ENCODE measurements at places on chromosomes 6 and 20.

DNA sequence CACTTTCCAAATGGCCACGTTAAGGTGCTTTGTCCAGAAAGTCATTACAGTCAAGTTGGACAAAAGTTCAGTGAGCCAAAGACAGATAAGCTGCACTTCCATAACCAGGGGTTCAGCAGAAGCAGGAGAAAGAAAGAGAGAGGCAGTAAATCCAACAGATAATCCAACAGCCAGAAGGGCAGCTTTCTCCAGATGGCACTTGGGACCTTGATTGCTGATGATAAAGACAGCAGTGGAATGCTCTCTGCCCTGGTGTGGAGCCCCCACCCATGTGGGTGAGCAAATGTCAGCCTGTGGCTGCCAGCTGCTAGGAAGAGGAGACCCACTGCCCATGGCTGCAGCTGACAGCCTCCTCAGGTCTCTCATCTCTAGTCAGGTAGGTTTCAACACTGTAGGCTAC lies 18.7 kb upstream of the NRSN1 start:
- no peak for DNase-seq

- DNase-seq: no peak
These were observed 4.1 kb downstream of the PRR18 start for GRCh38 chr6:166304106-166304505.

- no peak for DNase-seq
These were observed 2.0 kb upstream of the STMN3 start for GRCh38 chr20:63655249-63655648.

- no peak for DNase-seq
These were observed 70.3 kb upstream of the DSP start for GRCh38 chr6:7471171-7471570.

- DNase-seq: no peak
These were observed 17.9 kb downstream of the CASS4 start for GRCh38 chr20:56429941-56430340.

- DNase-seq: no peak
These were observed 147.7 kb downstream of the KCNQ5 start for GRCh38 chr6:72769459-72770125.

DNA sequence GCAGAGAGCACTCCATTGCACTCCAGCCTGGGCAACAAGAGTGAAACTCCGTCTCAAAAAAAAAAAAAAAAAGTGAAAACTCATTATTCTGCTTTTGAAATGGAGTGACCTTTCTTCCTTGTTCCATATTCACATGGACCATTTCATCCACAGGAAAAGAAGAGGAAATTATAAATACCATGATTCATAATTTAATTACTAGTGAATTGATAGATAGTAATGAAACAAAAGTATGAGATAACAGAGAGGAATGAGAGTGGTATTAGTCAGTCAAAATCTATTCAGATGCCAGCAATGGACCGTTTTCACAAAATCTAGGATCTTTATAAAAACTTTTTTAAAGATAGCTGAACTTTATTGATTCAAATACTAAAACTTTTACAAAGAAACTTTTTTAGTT lies 443.1 kb upstream of the FLRT3 start:
- DNase-seq: no peak

GRCh38 chr6:108200631-108201030 lies 34.8 kb downstream of the NR2E1 start:
- peak; percentile 13 for DNase-seq

DNA sequence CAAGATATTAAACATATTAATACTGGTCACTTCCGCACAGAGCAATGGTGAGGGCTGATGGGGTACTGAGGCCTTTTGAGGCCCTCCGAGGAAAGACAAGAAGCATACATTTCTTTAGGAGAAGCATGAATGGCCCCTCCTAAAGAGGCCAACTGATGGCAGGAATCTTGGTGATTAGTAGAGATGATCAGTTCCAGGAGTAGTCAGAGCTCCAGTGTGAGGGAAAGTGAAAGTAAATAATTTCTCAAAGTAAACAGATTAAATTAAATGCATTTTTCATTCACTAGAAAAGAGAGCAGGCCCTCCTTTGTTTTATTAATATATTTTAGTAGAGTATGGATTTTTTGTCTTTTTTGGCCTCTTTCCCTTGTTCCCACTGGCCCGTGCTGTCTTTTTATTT lies 38.2 kb downstream of the NOX3 start:
- DNase-seq: no peak

GRCh38 chr6:21396313-21396712 lies 197.2 kb upstream of the SOX4 start:
- no peak for DNase-seq

DNA sequence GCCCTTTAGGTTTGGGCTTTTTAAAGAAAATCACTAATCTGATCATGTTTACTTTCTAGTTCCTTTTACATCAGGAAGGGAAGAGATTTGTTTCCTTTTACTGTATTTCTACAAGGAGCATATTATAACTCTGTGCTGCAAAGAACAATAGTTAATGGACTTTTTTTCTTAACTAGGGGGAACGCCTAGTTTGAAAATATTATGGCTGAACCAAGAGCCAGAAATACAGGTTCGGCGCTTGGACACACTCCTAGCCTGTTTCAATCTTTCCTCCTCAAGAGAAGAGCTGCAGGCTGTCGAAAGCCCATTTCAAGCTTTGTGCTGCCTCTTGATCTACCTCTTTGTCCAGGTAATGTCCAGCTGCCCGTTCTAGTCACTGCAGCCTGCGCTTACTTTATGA lies 41.4 kb downstream of the FAM120B start:
- DNase-seq: no peak

DNA sequence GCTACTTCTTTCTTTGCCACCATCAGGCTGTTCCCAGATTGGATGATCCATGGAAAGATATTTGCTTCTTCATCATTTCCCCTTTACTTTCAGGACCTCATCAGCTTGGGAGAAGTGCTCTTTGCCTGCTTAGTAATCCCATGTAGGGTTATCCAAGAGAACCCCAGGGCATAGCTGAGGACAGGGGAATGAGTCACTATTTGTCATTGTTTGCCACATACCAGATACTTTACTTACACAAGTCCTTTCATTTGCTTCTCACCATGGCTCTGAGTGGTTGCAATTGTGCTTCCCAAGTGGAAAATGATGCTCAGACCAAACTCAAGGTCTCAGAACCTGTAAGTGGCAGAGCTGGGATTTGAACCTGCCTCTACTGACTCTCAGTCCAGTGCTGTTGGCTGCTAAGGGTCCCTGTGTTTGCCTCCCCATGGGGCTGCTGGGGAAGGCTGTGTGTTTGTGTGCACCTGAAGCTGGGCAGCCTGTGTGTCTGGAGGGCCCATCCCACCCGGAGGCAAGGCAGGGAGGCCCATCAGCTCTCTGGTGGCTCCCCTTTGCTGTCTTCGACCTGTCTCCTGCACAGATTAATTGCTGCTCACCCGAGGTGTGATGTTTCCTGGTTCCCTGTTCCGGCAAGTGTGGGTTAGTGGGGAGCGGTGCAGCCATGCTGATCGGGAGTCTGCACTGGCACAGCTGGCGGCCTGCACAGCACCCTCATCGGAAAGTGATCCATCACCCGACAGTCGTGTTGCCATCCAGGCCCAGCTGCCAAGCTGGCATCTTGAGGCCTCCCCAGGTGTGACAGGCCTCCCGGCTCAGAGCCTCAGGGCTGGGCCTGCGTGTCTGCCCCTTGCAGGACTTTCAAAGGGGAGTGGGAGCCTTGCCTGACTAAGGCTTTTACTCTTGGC lies 228.8 kb downstream of the DHX35 start:
- DNase-seq: no peak

DNA sequence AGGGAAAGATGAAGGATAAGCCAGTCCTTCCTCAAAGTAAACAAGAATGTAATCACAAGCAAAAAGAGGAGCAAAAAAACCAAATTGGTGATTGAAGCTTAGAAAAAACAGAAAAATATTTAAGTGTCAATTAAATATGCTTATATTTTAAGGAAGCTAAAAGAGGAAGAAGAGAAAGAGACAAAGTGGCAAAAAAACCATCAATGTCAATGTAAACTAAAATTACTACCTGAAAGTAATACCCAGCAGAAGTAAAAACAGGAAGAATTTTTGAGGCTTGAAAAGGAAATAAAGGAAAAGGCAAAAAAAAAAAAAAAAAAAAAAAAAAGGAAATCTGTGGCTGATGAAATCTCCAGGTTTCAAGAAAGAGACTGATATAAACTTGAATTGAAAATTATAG lies 36.2 kb upstream of the OGFRL1 start:
- no peak for DNase-seq

- DNase-seq: no peak
These were observed 63.7 kb downstream of the JPH2 start for GRCh38 chr20:44123251-44123650.

GRCh38 chr6:35292494-35292893 lies 5.1 kb upstream of the DEF6 start:
- DNase-seq: no peak

DNA sequence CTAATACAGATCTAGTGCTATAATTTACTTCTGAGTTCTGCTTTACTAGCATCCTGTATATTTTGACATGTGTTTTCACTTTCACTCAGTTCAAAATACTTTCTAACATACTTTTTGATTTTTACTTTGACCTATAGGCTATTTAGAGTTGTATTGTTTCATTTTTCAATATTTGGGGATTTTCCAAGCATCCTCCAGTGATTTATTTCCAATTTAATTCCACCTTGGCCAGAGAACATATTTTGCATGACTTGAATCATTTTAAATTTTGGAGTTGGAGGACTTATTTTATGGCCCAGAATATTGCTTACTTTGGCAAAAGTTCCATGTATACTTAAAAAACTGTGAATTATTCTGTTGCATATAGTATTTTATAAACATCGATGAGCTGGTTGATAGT lies 1215.6 kb upstream of the MAP3K7 start:
- DNase-seq: no peak

- no peak for DNase-seq
These were observed 30.3 kb downstream of the TOP1 start for GRCh38 chr20:41058674-41059635.

GRCh38 chr6:135854799-135855198 lies 3.3 kb downstream of the PDE7B start:
- DNase-seq: no peak

DNA sequence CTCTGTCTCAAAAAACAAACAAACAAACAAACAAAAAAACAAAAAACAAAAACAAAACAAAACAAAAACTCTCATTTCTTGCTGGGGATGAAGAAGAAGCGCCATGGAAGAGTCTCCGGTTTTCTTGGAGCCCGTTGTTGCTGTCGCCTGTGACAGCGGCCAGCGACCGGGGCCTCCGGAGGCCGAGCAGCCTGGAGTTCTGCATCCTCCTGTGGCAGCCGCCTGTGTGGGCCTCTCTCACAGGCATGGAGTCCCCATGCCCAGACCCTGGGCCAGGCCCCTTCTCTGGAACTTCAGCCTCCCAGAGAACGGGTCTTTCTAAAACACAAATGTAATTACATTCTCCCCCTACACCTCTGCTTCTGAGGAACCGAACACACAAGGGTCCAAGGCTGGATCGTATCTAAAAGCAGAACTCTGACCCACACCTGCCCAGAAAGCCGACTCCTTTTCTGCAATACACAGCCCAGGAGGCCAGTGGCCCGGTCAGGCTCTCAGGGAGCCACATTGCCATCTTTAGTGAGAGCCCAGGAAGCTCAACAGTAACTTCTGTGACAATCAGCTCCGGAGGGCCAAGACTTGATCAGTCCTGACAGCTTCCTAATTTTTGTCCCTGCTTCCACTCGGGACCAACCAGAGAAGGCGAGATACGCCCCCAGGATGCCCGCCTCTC lies 18.5 kb downstream of the DACT2 start:
- no peak for DNase-seq

DNA sequence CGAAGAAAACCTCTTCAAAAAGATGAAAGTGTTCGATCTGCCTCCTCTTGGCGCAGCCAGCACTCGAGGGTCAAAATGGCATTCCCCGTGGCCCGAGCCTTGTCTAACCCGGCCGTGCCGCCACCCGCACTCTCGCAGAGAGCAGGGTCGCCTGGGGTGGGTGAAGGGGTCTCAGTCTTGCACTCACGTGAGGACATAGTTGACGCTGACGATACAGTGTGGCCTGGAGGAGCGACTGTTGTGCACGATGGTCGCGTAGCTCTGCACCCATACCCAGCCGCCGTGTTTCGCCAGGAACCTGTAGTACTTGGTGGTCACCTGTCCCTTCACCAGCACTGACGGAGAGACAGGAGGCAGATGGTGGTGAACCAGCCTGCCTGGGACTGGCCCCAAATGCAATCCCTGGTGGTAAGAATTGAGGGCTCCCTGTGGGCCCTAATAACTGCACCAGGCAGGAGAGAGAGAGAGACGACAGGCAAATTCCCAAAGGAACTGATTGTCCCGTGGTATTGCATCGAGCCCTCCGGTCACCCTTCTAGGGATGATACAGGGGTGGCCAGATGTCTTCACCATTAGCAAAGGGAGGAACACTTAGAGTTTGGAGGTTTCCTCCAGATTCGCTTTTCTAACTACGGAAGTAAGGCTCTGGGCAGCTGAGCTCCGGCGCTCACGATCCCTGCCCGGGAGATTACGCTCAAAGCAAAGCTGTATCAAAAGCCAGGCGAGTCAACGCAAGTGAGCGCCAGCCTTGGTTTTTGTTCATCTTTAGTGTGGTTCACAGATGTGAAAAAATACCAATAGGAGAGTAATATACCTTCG lies 17.4 kb downstream of the SIM1 start:
- no peak for DNase-seq

Data from smooth muscle cell of the brain vasculature (primary cell).